ENCODE measurements at places on chromosomes 5 and 9.

DNA sequence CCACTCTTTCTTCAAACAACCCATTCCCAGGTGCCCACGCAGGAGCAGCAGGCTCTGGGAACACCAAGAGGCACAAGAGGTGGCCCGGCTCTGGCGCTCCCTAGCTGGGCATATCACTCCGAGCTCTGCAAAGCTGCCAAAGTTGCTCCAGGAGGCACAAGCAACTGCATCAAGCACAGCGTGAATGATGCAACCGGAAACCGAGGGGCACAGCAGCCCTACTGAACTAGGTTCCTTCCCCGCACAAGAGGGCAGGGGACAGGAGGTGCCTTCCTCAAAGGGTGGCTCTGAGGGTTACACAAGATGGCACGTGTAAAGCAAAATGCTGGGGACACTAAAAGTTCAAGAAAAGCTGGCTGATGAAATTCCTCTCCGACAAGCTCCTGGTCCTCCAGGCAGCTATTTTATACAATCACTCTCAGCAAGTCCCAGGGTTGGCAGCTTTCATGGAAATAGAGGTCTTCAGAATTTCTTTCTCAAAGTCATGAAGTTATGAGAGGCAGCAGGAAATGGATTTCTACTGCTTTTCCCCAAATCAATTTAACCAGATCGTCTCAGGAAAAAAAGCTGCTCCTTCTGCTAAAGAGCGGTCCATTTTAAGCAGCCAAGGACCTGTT lies 22.9 kb downstream of the PSMB7 start:
- DNase-seq: no peak

DNA sequence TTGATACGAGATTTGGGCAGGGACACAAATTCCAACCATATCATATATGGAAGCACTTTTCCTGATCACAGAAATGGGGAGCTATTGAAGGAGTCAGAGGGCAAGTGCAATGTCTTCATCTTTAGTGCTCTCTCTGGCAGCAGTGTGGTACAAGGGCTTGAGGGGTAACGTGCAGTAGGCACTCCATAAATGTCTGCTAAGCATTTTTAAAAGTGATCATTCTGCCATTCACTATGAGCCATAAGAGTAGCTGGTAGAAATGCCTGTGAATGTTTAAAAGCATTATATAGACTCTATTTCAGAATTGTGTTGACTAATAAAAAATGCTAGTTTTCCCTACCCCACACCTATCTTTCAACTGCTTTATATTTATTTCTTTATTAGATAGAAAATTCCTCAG lies 61.1 kb upstream of the DHFR start:
- DNase-seq: no peak

DNA sequence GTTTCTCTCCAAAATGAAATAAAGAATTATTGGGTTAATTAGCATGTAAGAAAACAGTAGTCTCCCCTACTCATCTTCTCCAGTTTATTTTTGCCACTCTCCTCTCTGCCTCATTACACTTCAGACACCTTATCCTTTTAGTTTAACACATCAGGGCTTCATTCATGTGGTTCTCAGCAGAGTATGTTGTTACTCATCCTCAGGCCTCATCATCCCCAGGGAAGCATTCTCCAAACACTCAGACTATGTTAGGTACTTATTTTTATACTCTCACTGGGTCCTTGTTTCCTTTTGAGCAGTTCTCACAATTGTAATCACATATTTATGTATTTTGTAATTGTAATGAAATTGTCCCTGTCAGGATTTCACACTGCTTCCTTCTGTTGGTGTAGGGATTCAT lies 470.5 kb downstream of the PDE4D start:
- no peak for DNase-seq

DNA sequence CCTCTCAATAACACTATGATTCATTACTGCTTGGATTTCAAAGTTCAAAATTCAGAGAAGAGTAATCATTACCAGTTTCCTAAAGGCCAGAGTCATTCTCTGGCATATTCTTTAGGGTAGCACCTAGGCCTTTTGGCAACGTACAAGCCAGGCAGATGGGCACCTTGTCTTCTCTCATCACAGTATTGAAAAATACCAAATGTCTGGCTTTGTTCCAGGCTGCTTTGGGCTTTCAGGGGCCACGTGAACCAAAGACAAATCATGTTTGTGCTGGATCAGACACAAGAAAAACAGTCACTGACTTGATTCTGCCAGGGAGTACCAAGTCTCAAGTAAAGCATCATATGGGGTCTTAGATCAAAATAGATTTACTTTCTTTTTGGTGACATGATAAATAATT lies 15.5 kb downstream of the MEGF9 start:
- DNase-seq: no peak

DNA sequence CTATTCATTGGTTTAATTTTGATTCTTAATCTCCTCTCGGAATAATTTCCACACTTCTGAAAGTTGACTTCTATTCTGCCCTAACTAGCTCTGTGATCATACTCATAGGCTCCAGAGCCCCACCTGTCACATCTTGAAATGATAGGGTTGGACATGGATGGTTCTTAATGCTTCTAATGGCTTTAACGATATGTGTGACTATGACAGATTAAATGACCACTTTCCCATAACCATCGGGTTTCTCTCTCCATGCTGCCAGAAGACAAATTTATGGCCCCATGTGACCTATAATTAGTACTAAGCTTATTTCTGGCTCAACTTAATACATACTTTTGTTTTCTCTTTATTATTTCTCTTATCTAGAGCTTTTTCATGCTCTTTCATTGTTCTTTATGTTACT lies 251.1 kb upstream of the TUT7 start:
- DNase-seq: no peak

DNA sequence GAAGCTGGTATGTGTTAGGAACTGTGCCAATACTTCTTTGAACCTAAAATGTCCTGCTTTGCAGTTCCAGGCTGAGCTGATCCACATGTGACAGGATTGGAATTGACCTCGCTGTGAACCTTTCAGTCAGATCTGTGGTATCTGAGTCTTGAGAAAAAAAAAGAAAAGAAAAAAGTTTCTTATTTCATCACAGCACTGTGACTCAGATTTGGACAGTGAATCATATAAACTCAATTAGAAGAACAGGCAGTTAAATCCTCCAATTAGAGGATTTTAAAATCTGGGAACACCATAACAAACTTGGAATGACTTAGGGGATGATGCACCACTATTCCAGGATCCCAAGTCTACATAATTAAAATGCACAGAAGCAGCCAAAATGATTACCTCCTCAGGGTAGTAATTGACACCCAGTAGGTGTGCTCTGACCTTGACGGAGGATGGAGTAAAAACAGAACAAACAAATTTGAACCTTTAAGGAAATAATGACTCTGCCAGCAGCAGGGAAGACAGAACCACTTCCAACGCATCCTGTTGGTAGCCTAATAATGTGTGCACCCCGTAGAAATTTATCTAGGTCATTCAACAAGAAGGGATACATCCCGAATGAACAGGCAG lies 57.8 kb upstream of the RAI14 start:
- DNase-seq: peak; percentile 66

DNA sequence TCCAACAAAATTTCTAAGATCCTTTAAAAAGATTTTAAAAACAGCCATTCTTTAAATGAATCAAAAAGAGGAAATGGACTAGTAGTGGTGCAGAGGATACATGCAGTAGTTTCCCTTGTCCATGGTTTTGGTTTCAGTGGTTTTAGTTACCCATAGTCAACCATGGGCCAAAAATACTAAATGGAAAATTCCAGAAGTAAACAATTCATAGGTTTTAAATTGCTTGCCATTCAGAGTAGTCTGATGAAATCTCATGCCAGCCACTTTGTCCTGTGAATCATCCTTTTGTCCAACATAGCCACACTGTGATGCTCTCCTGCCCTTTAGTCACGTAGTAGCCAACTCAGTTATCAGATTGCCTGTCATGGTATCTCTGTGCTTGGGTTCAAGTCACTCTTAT lies 286.1 kb downstream of the ANXA1 start:
- DNase-seq: no peak

DNA sequence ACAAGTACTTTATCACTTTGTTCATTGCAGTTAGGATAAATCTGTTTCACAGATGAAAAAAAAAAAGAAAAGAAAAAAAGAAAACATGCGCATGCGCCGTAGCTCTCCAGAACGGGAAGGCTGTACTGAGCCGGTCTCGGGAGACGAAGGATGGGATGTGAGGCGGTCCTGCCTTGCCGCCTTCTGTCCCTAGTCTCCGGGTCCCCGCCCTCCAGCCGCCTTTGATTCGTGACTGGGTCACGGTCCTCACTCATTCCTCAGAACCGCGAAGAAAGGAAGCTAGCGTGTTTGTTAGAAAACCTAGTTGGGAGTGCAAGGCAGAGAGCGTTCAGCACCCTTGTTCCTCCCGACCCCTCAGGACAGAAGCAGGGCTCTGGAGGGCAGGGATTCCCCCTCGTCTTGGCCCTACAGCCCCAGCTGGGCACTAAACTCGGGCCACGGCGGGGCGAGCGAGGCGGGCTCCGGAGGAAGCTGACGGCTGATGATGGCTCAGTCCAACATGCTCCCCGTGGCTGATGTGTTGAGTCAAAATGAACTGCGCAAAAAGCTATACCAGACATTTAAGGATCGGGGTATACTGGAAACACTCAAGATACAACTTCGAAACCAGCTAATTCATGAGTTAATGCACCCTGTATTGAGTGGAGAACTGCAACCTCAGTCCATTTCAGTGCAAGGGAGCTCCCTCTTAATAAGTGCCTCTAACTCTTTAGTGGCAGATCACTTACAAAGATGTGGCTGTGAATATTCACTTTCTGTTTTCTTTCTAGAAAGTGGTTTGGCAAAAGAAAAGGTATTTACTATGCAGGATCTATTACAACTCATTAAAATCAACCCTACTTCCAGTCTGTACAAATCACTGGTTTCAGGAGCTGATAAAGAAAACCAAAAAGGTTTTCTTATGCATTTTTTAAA lies 40.0 kb downstream of the CPLANE1 start:
- no peak for DNase-seq

- no peak for DNase-seq
Measured at GRCh38 chr9:121398374-121398773, 28.3 kb upstream of the STOM start.

DNA sequence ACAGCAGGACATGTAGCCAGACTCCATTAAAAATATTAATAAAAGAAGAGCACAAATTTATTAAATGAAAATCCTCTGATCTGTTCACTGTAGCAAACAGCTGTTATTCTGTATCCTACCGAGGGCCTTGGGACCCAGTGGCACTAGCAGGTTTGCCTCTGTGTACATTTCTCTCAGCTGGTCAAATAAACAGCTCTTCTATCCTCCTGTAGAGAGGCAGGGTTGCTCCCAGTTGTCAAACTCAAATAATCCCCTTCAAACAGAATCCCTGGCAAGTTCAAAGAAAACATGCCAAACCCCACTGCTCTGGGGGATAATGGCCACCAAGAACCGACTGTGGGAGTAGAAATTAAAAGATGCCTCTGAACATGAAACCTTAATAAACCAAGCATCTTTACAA lies 1262.0 kb upstream of the DMAC1 start:
- peak; percentile 77 for DNase-seq

GRCh38 chr5:137215261-137215660 lies 283.9 kb downstream of the SPOCK1 start:
- DNase-seq: no peak

- no peak for DNase-seq
Measured at GRCh38 chr5:167352801-167353200, 938.6 kb upstream of the WWC1 start.

- DNase-seq: no peak
Measured at GRCh38 chr9:108609227-108609896, 246.4 kb downstream of the ACTL7B start.

DNA sequence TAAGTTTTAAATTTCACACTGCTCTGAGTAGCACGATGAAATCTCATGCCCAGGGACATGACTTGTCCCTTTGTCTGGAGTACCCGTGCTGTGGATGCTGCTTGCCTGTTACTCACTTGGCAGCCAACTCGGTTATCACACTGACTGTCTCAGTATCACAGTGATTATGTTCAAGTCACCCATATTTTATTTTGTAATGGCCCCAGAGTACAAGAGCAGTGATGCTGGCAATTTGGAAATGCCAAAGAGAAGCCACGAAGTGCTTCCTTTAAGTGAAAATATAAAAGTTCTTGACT lies 22.8 kb upstream of the SCGB3A2 start:
- DNase-seq: no peak

GRCh38 chr9:72185561-72185960 lies 36.3 kb downstream of the GDA start:
- DNase-seq: no peak

DNA sequence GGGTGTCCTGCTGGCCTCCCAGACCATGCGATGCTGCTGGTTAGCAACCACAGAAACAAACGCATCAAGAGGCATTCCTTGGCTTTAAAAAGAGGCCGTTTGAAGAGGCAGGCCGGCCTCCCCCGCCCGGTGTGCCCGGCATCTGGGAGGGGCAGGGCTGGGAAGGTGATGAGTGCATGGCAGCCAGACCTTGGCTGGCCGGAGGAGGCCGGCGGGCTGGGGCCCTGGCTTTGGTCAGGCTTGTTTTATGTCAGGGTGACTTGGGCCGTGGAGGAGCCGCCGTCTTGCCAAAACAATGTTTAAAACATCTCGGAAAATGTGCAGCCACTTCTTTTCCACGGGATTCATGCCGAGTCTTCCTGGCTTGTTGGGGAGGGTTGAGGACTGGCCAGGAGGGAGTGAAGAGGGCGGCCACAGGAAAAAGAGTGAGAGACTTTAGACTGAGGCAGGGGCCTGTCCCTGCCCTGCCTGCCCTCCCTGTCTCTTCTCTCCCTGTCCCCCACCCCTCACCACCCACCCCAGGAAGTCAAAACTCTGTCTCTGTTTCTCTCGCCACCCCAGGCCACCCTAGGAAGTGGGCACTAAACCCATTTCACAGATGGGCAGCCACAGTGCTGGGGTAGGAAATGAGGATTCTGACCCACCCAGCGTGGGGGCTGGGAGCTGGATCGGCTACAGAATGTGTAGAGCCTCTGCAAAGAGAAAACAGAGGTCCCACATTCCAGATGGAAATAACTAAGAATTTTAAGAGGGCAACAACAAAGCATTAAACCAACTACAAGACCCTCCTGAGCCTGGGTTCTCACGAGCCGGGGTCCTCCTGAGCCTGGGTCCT lies 143.0 kb downstream of the RXRA start:
- no peak for DNase-seq

GRCh38 chr5:75601567-75601966 lies 9.7 kb upstream of the ANKDD1B start:
- no peak for DNase-seq

DNA sequence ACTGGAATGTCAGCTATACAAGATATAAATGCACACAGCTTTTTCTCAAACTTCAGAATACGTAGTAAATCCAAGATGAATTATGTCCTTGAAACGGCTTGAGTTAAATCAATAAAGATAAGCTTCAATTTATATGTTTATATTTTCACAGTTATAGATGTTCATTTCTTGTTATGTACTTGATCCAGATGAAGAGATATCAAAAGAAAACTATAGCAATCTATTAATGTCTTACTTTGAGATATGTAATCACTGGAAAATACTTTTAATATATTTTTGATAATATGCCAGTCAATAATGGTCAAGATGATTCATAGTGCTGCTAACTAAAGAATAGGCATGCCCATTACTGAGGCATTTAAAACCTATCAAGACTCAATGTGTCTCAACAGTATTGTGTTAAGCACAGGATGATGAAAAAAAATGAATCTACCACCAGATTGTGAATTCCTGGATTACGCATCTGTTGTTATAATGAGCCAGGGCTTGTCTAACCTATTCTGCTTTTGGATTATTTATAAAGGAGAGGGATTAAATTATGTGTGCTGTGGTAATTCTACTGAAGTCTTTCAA lies 372.6 kb upstream of the PRR16 start:
- DNase-seq: no peak

- DNase-seq: no peak
Measured at GRCh38 chr9:84339503-84339902, 1.1 kb downstream of the SLC28A3 start.
